Skin of body (tissue), 3 donors: ENCODE measurements at places on chromosomes 6 and 20. TPM values are rescaled to one million over a fixed set of nuclear protein-coding genes. Genes with fewer than 3 reads are reported as not detected.

- DNase-seq, result peak; percentile 50
These were observed 61.1 kb upstream of the SLC22A16 start for GRCh38 chr6:110537208-110538123.

Gene TBXT
- not detected for total RNA-seq

Gene SYCP2
- 5.8 TPM for total RNA-seq

Gene FAM217A
- not detected for total RNA-seq

Gene CRISP3
- 7.4 TPM for total RNA-seq

Gene HUS1B
- 1.1 TPM for total RNA-seq

- no peak for DNase-seq
These were observed 398.7 kb upstream of the MARCKS start for GRCh38 chr6:113458368-113459010.

DNA sequence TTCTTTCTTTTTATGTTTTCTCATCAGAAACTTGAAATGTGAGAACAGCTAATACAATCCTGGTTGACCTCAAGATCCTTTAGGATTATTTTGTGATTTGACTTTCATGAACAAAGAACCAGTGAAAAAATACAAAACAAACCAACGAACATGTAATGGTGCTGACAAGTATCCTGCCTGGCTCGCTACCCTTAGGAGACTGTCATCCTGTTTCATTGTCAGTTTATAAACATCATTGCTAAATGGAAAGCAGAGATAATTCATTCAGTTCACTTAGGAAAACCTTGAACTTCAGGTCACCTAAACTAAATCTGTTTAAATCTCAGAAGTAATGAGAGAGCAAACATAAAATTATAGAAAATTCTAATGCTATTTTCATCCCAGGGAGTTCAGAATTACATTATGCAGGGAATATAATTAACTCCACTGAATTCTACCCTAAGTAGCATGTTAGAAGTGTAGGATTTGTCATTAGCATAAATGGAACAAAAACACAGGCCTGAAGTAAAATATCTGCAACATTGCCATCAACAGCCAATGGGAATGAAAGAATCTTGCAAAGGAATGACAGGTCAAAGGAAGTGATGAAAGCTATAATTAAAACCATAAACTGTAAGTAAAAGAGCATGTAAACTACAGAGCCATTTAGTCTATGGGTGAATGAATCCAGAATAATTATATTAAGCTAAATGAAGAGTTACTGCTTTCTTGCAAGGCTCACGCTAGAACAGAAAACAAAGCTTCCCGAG lies 401.2 kb upstream of the MANEA start:
- no peak for DNase-seq

DNA sequence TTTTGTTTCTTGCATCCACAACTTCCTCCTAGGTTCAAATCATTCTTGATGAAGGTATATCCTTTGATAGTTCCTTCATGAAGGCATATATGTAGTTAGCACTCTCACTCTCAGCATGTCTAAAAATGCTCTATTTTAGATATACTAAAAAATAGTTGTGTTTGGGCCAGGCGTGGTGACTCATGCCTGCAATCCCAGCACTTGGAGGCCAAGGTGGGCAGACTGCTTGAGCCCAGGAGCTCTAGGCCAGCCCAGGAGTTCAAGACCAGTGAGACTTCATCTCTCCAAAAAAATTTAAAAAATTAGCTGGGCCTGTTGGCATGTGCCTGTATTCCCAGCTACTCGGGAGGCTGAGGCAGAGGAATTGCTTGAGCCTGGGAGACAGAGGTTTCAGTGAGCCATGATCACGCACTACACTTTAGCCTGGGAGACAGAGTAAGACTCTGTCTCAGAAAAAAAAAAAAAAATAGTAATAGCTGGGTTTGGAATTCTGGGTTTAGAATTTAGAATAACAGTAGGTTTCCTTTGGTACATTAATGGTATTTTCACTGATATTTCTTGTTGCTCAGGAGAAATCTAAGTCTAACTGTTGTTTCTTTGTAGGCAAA lies 7.0 kb downstream of the SERAC1 start:
- no peak for DNase-seq

Gene TMEM217
- 1.3 TPM for total RNA-seq
